ENCODE measurements at places on chromosomes 5 and 9. TPM values are rescaled to one million over a fixed set of nuclear protein-coding genes. Genes with fewer than 3 reads are reported as not detected.

LCN12 gene
- total RNA-seq: 16.9 TPM

DNA sequence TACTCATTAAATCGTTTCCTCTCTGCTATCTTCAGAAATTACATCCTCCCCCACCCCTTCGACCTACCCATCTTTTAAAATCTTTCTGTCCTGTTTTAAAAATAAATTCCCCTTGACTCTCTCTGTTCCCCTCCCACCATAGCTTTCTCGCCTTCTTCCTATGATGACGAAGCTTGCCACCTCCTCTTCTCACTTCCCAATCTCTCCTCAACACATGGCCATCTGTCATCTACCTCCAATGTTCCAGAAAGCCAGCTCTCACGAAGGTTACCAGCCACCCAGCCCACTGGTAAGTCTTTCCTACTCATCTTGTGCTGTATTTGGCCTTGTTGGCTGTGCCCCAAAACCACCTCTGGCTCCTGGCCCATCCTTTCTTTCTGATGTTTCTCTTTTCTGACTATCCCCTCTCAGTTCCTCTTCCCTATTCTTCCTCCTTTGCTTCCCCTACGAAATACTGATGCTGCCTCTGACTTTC is 346.3 kb downstream of the ENC1 start:
- peak; percentile 83 for DNase-seq

GRCh38 chr5:60943624-60944023 is 1.2 kb downstream of the ERCC8 start:
- DNase-seq: no peak

- DNase-seq: no peak
These were observed 7.2 kb downstream of the SPATA31E1 start for GRCh38 chr9:87889882-87890252.

DNA sequence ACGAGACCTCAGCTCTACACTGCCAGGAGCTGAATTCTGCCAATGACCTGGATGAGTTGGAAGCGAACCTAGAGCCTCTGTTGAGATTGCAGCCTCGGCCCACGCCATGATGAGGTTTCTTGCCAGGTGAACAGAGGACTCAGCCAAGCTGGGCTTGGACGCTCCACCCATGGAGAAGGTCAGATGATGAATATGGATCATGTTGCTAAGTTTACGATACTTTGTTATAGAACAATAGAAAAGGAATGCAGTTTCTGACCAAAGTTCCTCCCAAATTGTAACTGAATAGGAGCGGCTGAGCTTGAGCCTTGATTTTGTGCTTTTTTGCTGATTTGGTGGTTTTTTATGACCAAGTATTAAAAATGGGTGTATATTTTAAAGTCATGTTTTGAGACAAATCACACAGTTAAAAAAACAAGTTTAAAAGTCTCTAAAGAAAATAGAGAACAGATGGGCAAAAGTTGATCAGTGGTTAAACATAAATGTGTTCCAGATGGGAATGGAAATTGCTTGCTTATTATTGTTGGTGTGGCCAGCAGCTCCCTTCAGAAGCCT is 32.9 kb downstream of the ROPN1L start:
- no peak for DNase-seq

DNA sequence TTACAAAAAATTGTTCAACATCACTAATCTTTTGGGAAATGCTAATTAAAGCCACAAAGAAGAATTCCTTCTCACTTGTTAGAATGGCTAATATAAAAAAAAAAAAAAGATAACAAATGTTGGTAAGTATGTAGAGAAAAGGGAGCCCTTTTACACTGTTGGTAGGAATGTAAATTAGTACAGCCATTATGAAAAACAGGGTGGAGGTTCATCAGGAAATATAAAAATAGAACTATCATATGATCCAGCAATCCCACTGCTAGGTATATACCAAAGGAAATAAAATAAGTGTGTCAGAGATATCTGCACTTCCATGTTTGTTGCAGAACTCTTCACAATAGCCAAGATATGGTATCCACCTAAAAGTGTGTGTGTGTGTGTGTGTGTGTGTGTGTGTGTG is 83.5 kb upstream of the RGMB start:
- no peak for DNase-seq

GRCh38 chr9:39108145-39108544 is 179.8 kb downstream of the CNTNAP3 start:
- DNase-seq: no peak

DNA sequence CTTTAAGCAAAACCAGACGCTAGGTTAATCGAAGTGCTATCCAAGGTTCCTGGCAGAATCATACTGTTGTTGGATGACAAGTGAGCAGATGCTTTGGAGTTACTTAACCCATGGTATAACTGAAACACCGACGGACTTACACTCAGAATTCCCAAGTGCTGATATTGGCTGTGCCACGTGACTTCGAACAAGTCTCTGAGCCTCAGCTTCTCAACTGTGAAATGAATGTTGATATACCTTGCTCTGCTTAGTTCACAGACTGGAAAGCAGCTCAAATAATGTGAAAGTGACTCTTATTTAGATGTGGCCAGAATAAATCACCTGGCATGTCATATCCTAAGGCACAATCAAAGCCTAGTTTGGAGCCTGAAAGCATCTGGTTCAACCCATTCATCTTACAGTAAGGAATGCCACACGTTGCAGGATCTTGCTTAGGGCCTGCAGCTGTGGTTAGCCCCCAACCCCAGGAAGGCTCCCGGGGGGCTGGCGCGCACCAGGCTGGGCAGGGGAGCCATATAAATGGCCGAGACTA is 759 bp downstream of the GEMIN5 start:
- no peak for DNase-seq

DNA sequence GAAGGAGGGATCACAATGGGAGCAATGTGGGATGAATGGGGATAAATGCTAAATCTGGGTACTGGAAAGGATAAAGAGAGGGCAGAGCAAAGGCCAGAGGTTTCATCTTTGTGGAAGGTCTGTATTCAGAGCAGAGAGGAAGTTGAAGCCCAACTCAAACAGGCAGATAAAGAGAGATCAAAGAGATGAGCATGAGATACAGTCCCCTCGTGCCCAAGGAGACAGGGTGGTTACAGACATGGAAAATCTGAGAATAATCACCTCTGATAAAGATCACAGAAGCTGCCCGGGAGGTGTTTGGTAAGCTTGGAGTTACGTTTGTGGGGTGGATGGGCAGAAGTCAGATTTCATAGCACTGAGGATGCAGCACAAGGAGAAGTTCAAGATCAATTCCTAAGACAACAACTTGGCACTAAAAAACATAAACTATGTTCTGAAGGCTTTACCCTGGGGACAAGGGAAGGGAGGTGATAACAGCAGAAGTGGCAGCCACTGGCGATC is 459 bp upstream of the ERAP2 start:
- DNase-seq: no peak

- DNase-seq: peak; percentile 39
These were observed 75.3 kb upstream of the TBCA start for GRCh38 chr5:77851176-77852067.

- no peak for DNase-seq
These were observed 18.6 kb upstream of the MTMR12 start for GRCh38 chr5:32331217-32331934.

ERBIN gene
- total RNA-seq: 134 TPM

- DNase-seq: no peak
These were observed 17.5 kb downstream of the SPOCK1 start for GRCh38 chr5:137481596-137481995.

HAVCR2 gene
- total RNA-seq: 9.8 TPM

All from dorsolateral prefrontal cortex (tissue), 122 donors.